Brain microvascular endothelial cell (primary cell): ENCODE measurements at places on chromosomes 11 and 22.

GRCh38 chr11:113572136-113572735, 97.0 kb upstream of the DRD2 start:
- DNase-seq: no peak

DNA sequence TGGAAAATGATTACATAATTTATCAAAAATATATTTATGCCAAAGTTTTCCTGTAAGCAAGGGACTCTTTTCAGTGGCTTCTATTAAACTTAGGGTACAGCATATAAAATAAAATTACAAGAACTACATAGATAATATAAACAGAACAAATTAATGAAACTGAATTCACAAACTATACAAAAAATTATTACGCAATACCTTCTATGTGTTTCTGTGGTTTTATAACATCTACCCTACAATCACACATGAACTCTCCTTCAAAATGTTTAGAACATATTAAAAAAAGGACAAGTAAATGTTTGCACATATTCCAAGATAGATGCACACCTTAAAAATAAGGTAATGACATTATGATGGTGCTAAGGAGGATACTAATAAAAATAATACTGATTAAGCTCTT, 235.9 kb downstream of the CNTN5 start:
- no peak for DNase-seq

GRCh38 chr11:68840661-68841653, 759 bp downstream of the CPT1A start:
- DNase-seq: no peak

DNA sequence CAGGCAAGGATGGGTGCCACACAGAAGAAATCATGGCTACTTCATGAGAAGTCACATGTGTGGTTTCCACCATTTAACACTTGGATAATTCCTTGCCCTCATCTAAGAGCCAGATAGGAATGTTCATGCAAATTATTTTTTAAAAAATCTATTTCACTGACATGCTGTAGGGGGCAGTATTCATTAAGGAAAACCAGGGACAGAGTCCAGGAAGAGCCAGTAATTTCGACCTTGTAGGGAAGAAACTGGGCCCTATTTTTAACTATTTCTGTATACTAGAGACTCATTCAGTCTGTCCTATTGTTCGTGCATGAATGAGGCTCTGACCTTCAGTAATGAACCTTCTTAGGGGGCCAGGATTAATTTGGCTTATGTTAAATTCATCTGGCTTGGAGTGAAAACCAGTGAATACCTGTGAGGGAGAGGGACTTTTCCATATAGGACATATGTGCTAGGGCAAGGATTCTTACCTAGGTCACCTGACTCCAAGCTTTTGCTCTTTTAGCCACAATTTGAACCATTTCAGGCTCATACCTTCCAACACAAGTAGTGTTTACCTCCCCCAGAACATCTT, 192.7 kb downstream of the NAV2 start:
- no peak for DNase-seq

- DNase-seq: no peak
Observed at GRCh38 chr11:64560139-64560771, 30.8 kb upstream of the SLC22A12 start.

GRCh38 chr22:43066844-43067385, 22.3 kb downstream of the TTLL1 start:
- DNase-seq: peak; percentile 58

GRCh38 chr11:83681906-83682610, 395.9 kb upstream of the CCDC90B start:
- no peak for DNase-seq

DNA sequence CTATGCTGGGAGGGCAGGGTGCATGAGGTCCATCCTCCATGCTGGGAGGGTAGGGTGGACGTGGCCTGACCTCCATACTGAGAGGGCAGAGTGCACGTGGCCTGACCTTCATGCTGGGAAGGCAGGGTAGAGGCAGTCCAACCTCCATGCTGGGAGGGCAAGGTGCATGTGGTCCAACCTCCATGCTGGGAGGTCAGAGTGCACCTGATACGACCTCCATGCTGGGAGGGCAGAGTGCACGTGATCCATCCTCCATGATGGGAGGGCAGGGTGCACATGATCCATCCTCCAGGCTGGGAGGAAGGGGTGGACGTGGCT, 622.2 kb downstream of the BRD1 start:
- no peak for DNase-seq

GRCh38 chr11:46048198-46048597, 73.1 kb downstream of the PHF21A start:
- no peak for DNase-seq
